ENCODE measurements at places on chromosomes 13 and 19.

DNA sequence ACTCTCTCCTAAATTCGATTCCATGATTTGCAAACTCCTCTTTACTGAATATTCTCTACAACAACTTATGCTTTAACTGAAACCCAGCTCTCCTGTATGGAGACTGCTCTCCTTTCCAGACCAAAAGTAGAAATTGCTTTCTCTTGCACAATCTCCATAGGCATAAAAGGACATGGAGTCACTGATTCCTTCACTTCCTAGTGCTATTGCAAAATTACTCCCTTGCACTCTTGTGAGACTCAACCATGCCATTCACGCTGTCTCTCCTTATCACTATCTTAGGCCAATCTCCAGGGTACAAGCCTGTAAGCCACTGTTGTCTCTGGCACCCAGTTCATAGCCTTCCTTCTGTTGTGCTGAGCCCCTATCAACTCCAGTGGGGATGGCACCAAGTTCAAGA, 30.6 kb downstream of the SERPINE3 start:
- no peak for DNase-seq

DNA sequence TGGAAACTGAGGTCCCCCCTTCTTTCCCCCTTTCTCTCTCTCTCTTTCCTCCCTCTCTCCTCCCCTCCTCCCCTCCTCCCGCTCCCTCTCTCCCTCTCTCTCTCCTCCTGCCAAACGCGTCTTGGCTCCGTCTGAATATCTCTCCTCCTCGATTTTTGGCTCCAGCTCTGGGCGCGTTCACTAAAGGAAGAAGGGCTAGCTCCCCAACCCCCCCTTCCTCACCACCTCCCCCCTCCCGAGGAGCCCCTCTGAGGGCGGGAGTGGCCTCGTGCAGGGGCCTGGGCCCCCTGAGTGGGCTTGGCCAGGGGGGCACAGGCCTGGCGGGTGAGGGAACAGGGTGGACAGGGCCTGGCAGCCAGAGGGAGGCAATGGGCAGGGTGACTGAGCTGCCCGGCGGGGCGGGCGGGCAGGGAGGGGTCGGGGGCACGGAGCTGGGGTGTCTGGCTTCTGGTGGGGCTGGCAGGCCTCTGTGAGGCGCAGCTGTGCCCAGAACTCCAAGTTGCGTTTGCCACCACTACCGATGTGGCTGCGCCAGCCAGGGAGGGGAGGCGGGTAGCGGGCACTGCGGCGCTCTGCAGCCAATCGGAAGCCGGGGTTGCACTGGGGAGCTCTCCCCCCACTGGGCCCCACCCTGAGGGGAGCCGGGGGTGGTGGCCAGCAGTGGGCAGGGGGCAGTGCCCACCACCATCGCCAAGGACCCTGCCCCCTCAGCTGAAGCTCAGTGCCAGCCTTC, 7.1 kb downstream of the NFIX start:
- no peak for DNase-seq

DNA sequence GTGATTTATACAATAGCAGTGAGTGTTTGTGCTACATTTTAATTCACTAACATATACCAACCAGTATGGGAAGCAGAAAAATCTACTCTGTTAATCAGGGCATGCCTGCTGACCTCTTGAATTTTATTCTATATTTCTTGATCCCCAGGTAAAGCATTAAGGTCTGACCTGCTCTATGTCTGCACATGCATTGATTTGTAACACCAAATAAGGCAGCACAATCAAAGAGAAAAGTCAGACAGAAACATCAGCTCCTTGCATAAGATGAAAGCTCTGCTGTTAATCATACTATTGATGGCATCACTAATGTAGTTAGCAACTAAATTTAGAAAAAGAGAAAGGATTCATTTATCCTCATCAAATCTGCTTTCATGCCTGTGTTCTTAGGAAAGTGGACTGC, 2744.8 kb upstream of the PCDH20 start:
- DNase-seq = no peak

GRCh38 chr13:108463340-108463739, 166.1 kb upstream of the MYO16 start:
- no peak for DNase-seq

DNA sequence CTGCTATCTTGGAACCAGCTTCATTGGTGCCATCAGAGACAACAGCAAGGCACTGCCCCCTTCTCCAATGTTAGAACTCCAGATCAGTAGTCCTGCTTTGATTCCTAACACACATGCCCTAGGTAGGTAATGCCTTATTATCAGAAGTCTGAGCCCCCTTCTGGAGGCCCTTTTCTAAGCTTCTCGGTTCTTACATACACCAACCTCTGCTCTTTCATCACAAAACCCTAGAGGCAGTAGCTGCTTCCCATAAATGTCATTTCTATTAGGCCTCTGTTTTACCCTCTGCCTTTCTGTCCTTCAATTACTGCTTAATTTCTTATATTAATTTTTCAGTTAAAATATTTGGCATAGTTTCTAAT, 65.3 kb upstream of the KLHL1 start:
- no peak for DNase-seq

GRCh38 chr13:113064534-113065405, 40.8 kb upstream of the F7 start:
- DNase-seq = no peak

- no peak for DNase-seq
Observed at GRCh38 chr13:42011601-42012350, 36.7 kb upstream of the DGKH start.

GRCh38 chr13:114077933-114078325, 54.5 kb downstream of the RASA3 start:
- no peak for DNase-seq

DNA sequence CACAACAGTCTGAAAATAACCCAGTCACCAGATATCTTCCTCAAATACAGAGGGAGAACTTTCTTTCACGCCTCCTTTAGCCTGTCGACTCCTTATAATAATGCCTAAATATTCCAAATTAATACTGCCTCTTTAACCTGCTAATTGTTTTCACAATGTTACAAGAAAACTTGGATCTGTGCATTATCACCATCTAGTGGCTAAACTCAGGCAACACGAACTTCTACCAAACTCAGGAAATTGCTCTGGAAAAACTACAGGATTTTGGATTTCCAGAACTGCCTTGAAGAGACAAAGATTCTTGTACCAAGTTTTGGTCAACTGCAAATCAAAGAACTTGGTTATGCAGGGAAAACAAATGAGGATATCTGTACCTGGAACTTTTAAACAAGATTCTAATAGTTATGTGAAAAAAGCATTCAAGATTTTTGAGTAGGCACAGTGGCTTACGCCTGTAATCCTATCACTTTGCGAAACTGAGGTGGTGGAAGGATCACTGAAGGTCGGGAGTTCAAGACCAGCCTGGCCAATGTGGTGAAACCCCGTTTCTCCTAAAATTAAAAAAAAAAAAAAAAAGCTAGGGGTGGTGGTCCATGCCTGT, 10.8 kb downstream of the CLN5 start:
- no peak for DNase-seq

GRCh38 chr13:98853771-98854221, 101.3 kb upstream of the SLC15A1 start:
- no peak for DNase-seq

- DNase-seq = no peak
Observed at GRCh38 chr19:37999309-38000213, 92.6 kb downstream of the SIPA1L3 start.

- DNase-seq = no peak
Observed at GRCh38 chr19:14361824-14362223, 19.4 kb upstream of the ADGRE5 start.

- no peak for DNase-seq
Observed at GRCh38 chr13:110643324-110643723, 28.0 kb downstream of the NAXD start.

DNA sequence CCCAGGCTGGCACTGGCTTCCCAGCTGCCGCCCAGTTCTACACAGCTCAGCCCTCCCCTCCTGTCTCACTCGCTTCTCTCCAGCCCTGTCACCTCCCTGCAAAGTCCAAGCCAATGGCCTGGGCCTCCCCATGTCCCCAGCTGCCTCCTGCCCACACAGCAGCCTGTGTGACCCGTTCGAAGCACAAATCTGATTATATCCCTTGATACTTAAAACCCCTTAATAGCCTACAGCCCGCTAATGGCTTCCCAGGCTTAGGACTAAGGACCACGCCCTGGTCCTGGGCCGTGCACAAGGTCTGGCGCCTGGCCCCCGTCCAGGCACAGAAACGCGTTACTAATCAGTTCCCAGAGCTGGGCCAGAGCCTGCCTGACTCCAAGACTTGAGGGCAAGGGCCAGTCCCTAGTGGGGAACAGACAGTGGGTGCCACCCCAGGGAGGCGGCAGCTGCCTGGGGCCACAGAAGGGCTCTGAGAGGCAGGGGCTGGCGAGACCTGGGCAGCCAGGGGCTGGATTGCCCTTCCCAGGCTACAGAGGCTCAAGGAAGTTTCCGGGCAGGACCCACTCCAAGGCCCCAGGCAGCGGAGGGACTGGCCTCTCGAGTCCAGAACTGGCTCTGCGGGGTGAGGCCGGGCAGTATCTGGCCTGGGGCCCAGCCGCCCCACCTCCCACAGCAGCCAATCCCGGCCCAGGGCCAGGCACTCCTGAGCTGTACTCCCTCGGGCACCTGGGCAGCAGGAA, 10.4 kb downstream of the XAB2 start:
- DNase-seq = no peak

- DNase-seq = no peak
Observed at GRCh38 chr19:5125376-5125775, 156.5 kb downstream of the KDM4B start.

DNA sequence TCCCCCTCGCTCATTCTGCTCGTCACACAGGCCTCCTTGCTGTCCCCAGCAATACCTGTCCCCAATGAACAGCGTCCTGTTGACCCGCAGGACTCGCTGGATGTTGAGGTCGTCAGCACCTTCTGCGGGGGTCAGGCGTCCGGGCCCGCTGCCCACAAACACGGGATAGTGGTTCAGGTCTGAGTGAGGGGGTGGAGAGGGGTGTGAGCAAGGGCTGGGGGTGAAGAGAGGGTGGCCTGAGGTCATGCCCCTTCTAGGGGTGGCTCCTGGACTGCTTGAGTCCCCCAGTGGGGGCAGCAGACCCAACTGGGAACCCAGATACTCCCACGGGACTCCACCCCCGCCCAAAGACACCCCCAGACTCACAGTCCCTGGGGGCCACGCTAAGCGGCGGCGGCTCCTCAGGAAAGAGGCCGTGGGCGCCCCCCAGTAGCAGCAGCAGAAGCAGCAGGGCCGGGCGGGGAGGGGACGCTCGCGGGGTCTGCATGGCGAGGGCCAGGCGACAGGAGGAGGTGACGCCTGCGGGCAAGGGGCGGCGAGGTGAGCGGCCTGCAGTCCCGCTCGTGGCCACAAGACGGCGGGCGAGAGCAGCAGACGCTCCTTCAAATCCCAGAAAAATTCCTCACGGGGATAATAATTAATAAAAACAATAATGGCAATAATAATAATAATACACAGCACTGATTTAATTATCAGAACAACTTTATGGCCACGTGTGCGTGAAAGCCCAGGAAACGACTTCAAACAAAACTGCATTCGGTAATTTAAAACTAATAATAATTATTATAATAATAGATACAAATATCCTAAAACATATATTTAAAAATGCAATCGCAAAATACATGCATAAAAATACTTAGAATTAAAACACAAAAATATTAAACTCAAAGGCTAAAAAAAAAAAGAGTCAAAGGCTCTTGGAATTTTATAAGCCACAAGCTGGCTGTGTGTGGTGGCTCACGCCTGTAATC, 1.2 kb downstream of the SEMA6B start:
- DNase-seq = no peak

DNA sequence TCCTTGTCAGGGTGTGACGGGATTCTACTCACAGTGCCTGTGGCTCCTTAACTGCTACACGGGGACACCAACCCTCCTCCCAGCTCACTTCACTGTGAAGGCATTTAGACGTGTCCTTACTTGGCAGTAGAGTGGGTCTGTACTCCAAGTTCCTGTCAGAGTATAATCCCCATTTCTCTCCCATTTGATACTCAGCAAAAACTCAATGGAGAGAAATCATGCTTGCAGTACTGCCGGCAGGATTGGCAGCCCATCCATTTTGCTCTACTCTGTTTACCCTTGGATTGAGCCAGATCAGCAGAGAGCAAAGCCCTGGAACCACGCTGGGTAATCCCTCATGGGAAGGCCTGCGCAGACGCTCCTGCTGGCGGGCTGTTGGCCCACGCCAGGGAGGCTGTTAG, 28.9 kb downstream of the ARL11 start:
- no peak for DNase-seq

- no peak for DNase-seq
Observed at GRCh38 chr19:3639479-3639878, 12.9 kb upstream of the CACTIN start.

DNA sequence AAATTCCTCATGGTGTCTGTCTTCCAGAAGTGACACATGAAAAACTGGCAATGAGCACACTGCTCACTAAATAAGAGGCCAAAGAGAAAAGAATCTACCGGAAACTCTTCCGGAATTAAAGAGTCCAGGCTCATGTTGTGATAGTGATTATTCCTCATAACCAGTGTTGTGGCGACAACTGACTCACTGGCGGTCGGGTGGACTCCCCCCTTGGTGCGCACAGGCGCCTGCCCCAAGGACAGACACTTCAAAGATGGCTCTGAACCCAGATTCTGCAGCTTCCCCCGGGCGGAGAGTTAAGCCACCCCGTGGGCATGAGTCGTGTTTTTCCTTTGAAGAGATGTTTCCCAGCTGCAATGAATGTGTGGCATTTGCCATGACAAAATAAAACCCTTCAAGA, 10.3 kb downstream of the IL17D start:
- no peak for DNase-seq

DNA sequence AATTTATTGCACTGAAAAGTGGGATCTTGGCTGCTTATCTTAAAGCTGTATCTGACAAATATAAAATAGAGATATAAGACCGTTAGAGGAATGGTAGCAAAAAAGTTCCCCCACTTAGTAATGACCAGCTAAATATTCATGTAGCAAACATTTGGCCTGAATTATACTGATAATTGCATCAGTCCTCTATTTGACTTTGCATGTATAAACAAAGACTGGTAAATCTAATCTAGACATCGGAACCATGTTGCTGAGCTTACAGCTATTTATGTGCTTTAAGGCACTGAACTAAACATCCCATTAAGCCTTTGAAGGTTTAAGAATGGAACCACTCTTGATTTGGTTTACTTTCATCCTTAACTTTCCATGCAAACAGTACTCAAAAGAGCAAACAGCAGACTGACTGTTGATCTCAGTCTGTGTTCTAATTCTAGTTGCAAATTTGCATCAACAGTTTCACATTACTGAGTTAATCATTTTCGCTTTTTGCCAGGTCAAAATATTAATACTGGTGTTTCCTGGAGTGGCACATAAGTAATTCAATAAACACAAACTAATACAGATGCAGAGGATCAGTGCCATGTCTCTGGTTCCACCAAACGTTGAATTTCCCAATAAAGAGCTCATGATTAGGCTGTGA, 203.5 kb upstream of the HTR2A start:
- DNase-seq = no peak

DNA sequence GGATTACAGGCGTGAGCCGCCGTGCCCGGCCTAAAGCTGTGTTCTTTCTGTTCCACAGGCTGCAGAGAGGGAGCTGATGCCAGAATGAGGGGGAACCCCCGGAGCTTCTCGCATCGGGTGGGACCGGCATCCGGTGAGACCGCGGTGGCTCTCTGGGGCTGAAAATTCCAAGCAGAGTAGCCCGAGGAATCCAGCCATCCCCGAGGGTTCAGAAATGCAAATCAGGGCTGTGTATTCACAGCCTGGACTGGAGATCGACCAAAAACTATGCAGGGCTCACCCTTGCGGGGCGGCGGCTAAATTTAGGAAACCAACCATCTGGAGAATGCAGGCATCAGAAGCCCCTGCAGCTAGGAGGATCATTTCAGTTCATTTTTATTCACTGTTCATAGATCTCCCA, 99.2 kb downstream of the GNG7 start:
- DNase-seq = no peak

- no peak for DNase-seq
Observed at GRCh38 chr13:83780227-83780626, 102.0 kb downstream of the SLITRK1 start.

All from vagina (tissue), 2 donors.